ENCODE measurements at places on chromosomes 4 and X. TPM values are rescaled to one million over a fixed set of nuclear protein-coding genes. Genes with fewer than 3 reads are reported as not detected.

DNA sequence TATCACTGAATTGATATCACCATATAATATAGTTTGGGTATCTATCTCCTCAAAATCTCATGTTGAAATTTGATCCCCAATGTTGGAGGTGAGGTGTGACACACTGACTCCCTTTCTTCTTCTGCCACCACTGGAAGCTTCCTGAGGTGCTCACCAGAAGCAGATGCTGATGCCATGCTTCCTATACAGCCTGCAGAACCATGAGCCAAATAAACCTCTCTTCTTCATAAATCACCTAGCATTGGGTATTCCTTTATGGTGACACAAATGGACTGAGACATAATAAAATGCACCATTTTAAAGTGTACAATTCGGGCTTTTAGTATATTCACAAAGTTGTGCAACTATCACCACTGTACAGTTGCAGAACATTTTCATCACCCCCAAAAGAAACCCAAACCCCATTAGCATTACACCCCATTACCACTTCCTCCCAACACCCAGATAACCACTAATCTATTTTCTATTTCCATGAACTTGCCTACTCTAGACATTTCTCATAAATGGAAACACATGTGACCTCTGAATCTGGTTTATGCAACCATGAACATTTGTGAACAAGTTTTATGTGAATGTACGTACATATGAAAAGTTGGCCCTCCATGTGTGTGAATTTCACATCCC, 148.9 kb downstream of the OPHN1 start:
- no peak for DNase-seq

GRCh38 chr4:113293043-113293560, 243.6 kb downstream of the ANK2 start:
- no peak for DNase-seq

- no peak for DNase-seq
Measured at GRCh38 chrX:40617566-40617965, 5.7 kb upstream of the MPC1L start.

GRCh38 chrX:103417933-103418332, 41.6 kb downstream of the BEX3 start:
- DNase-seq, result no peak

GRCh38 chr4:19438233-19438632, 813.5 kb upstream of the SLIT2 start:
- no peak for DNase-seq

- peak; percentile 84 for DNase-seq
Measured at GRCh38 chrX:139881572-139881971, 51.3 kb downstream of the ATP11C start.

DNA sequence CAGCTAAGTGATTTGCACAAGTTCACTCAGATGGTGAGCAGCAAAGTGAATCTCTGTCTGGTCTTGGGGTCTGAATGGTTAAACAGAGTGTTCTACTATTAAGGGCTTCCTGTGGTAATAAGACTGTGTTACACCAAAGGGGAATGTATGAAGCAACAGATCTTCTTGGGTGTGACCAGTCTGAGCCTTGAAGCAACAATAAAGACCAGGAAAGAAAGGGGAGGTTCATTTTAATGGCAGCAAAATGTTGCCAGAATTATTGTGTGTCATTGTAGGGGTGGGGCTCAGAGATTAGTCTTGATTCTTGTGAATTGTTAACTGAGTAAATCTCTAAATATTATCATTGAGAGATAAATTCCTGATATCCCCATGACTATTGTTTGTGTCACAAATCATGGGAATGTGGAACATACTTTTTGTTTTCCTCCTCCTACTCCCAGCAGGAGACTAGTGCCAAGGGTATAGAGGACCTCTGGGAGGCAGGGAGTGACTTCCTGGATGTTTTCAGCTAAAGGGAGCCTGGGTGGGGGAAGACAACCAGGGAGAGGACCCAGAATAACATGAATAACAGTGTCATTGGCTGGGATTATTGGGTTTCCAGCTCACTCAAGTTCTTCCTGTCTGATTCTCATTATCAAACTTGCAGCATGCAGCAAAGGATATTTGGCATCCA, 141.4 kb upstream of the PAK3 start:
- no peak for DNase-seq

DDIT4L gene
- total RNA-seq, result 2.0 TPM

DNA sequence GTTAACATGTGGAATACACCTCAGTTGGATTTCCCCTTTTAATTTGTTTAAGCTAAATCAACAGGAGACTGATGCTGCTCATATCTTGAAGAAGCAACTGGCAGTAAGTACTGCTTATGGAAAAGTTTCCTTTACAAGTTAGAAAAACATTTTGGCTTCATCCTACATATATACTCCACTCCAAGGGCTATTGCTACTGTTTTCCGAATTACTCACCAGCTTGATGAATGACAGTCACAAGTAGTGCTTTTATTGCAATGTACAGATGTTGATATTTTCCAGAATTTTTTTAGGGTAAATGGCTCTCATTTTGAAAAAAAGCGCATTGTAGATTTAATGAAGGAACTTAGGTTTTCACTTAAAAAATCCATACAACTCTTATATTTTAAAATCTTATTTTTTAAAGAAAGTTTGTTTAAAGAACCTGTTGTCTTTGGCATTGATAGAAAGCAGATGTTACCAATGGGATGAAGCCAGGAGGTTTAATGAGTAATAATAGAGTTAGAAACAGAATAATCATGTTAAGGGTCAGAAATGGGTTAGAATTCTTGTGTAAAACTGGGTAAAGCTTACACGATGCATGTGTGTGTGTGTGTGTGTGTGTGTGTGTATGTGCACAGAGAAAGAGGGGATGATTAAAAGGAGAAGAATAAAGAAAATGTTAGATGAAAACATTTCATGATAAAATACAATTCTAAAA, 272.9 kb downstream of the CFAP299 start:
- DNase-seq, result no peak

DNA sequence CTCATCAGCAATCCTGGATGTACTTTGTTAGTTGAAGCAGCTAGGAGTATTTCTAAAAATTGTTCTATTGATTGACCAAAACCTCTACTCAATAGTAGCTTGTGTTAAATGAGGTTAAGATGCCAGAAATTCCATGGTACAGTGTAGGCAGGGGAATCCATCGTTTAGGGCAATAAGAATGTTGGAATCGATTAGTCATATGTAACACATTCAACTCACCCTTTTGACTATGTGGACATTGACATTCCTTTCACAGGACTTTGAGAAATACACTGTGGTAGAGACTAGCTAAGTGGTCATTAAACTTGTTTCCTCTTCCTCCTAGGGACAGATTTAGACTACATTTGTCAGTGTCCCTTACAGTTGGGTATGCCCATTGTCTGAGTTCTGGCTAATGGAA, 40.2 kb downstream of the KDM5C start:
- no peak for DNase-seq

DNA sequence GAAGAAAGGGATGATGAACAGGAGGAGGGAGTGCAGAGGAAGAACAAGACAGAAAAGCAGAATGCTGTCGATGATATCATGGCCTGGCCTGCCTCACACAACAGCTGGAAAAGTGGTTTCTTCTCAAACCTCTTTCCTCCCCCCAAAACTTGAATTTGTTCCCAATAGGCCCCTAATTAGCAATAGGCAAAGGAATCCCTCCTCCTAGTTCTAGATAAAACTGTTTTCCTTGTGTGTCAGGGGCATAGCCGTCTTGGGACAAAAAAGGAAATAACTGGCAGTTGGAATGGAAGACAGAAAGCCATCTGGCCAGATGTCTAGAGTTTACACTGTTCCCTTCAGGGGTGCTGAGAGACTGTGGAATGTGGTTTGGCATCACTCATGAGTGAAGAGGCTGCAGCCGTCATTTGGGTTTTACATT, 177.8 kb upstream of the C1QTNF7 start:
- no peak for DNase-seq

DNA sequence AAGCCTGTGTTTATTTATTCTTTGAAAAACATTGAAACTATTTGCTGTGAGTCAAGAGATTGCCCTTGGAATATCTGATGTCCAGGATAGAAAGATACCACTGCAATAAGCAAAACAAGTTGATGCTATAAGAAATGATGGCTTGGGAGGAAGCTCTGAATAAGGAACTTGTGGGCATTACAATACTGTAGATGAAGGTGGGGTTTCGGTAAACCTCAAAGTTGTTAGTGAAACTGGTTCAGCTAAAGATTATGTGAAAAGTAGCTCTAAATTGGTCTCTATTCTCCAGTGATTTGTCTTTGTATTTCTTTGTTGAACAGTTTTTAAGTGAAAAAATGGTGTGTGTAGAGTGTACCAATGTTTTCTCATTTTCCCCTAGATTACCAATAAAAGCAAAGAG, 128.7 kb downstream of the AKAP4 start:
- DNase-seq, result no peak

- DNase-seq, result no peak
Measured at GRCh38 chrX:71099736-71100135, 4.1 kb downstream of the FOXO4 start.

P2RY8 gene
- total RNA-seq, result 0.76 TPM

NPFFR2 gene
- not detected for total RNA-seq

GRCh38 chr4:100366213-100366612, 151.6 kb downstream of the EMCN start:
- no peak for DNase-seq

DNA sequence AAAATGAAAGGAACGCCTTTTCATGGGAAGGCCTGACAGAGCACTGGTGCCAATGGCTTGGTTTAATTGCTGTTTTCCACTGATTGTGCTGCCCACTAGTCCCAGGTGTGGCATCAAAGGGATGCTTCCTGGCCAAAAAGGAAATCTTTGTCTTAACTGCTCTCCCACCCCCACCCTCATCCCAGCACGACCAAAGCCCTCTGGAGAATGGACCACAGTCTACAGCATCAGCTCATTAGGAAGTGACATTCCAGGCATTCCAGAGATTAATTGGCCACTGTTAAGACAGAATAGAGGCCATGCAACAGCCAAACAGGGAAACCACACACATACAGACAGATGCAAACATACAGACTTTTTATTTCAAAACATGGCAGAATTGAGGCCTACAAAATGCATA, 143.2 kb downstream of the LHFPL1 start:
- DNase-seq, result no peak

- no peak for DNase-seq
Measured at GRCh38 chr4:183435803-183436202, 8.6 kb upstream of the CDKN2AIP start.

GRCh38 chr4:6682862-6683590, 10.7 kb upstream of the S100P start:
- no peak for DNase-seq

MAGEA8 gene
- total RNA-seq, result not detected

DNA sequence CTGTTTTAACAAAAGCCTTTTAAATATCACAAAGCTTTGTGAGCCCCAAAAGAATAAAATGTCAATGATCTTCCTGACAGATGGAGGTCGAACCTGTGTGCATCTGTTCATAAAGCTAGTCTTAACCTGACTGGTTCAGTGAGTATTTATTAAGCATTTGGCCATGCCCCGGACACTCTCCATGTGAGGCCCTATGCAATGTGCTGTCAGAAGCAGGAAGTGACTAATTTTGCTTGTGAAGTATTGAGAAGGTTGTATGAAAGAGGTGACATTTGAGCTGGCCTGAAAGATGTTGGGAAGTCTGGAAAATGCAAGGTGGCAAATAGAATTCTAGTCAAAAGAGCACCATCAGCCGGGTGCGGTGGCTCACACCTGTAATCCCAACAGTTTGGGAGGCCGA, 171.4 kb downstream of the MSL3 start:
- peak; percentile 40 for DNase-seq

- no peak for DNase-seq
Measured at GRCh38 chr4:52079659-52080058, 28.6 kb downstream of the SPATA18 start.

MAGEA10 gene
- not detected for total RNA-seq

CNKSR2 gene
- total RNA-seq, result not detected

SLC34A2 gene
- total RNA-seq, result under 0.01 TPM

DNA sequence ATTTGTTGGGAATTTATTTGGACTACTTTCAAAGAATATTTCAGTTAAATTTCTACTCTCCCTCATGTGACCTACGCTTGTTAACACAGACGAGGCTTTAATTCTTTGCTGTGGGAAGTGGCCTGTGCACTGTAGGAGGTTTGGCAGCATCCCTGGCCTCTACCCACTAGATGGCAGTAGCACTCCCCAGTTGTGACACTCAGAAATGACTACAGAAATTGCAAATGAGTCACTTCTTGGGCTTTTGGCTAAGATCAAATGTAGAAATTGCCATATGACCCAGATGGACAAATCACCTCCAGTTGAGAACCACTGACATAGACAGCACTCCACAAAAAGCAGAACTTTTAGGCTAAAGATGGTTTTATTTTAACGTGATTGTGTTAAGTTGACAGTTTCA, 22.1 kb downstream of the PIR start:
- peak; percentile 61 for DNase-seq

- DNase-seq, result no peak
Measured at GRCh38 chr4:70426789-70427188, 29.0 kb downstream of the OPRPN start.

LRIT3 gene
- total RNA-seq, result under 0.01 TPM

UGT2B15 gene
- total RNA-seq, result not detected

- DNase-seq, result no peak
Measured at GRCh38 chr4:54165438-54165837, 63.7 kb upstream of the PDGFRA start.

DNA sequence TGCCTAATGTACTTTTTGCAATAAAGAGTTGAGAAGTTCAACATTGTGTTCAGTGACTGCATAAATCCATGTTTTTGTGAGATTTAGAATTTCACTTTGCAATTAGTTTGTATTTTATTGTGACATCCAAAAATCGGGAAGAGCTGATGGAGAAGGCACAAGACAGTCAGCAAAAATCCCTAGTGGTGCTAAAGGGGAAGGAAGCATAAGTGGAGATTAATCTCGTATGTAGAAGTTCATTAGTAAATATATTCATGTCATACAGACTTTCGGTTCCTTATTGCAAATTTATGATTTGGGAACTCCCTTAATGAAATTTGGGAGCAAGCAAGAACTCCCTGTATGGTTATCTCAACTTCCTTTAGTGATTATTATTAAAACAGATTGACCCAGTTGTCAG, 57.8 kb upstream of the SLC39A8 start:
- DNase-seq, result no peak

RPA4 gene
- total RNA-seq, result 0.89 TPM

BEND2 gene
- total RNA-seq, result not detected

DNA sequence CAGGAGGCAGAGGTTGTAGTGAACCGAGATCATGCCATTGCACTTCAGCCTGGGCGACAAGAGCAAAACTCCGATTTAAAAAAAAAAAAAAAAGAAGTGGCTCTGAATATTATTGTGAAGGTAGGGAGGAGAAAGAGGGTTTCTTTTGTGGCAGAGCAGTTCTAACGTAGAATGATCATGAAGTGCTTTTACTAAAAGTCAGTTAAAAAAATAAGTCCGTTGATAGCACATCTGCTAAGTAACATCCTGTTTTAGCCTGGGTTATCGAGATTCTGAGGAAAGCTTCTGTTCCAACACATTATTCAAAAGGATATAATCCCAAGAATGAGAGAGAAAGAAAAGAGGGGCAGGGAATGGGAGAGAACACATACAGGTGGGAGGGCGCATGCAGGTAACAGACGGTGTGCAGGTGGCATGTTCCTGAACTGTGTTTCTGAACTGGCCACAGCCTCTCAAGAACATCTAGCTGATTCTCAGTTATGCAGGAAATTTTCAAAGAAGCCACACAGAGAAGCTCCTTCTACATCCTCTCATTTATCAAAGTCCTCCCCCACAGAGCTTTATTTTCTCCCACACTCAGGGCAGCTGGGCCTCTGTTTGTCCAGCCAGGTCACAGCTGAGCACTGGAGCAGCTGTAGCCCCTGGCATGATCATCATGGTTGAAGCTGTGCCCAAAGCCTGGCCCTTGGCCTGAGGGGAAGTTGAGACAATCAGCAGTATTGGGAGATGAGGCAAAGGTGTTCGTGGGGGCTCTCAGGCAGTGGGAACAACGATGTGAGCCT, 342.3 kb downstream of the ZNF674 start:
- no peak for DNase-seq
